ENCODE measurements at places on chromosomes 12 and 14.
A peak's percentile ranks its signal among the peaks of the same experiment; 100 is the strongest.

- peak; percentile 14 for DNase-seq
These were observed 723.4 kb upstream of the MDGA2 start for GRCh38 chr14:48398675-48399282.

DNA sequence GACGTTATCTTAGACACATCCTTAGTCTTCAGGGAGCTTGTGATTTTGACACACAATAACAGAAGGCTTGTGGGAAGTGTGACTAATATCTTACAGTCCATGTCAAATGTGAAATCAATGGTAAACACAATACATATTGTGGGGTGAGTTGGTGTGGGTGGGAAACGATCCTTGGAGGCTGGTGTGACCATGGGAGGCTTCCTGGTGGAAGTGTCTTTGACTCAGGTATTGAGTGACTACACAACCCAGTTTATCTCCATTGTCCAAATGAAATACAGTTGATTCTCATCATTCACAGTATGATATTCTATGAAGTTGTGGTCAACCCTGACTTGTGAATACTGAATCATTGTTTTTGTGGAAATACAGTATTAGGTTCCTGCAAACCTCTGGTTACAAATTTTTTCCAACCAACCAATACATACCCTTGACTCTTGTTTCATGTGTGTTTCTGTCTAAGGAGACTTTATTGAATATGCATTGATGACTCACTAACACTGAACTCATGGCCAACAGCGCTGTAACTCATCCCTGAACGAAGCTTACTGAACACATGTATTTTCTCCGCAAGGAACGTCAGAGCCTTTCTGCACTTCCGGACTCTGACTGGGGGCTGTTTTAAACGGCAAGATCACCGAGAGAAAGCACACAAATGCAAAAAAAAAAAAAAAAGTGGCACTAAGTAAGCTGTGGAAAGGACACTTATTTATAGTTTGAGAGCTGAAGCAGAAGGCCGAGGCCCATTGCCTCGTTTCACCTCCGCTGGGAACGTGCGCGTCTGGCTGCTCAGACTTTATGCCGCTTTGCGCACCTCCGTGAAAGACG is 59.0 kb downstream of the CLMN start:
- DNase-seq = peak; percentile 82

GRCh38 chr14:93089521-93090269 is 26.0 kb downstream of the ITPK1 start:
- DNase-seq = no peak

DNA sequence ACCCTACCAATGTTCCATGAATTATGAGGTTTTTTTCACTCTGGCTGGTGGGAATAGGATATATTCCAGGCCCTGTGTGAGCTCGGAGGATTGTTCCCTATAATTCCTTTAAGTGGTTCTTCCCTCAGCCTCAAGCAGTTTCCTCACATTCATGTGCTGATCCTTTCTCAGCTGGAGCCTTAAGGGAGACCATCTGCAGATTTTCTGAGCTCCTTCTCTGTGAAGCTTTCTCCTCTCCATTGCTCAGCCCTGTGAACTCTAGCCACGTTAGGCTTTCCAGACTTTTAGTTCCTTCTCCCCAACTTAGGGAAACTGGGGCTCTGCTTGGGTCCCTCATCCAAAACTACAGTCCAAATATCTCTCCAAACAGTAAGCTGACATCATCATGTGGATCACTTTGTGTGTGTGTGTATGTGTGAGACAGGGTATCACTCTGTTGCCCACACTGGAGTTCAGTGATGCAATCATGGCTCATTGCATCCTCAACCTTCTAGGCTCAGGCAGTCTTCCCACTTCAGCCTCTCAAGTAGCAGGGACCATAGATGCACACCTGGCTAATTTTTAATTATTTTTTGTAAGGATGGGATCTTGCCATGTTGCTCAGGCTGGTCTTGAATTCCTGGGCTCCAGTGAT is 219.5 kb upstream of the OTX2 start:
- DNase-seq = no peak

DNA sequence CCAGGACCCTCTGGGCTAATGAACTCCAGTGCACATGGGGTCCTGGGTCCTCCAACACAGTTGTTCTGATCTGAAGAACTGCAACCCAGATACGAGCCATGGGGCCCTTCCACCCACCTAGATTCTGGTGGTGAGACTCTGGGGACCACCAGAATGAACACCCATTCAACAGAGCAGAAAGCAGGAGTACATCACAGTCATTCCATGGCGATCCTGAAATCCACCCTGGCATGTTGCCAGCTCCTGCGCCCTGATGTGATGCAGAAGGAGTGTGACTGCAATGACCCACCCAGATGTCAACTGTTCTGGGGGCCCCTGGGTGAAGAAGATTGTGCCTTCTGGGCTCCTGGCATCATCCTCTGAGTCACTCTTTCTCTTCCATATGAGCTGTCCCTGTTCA is 211.6 kb downstream of the KIF26A start:
- no peak for DNase-seq

DNA sequence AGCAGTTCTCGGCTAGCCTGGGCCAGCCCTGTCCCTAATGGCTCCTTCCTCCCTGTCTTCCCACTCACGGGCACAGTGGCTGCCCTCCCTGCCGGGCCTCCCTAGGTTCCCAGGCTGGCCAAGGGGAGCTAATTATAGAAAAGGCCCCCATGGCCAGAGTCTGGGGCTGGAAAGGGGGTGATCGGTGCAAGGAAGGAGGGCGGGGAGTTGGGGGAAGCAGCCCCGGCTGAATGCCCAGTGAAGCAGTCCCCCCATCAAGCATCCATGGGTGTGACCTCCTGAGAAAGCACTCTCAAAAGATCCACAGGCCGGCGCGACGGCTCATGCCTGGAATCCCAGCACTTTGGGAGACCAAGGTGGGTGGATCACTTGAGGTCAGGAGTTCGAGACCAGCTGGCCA is 54.9 kb downstream of the TESC start:
- DNase-seq = no peak

- no peak for DNase-seq
These were observed 69.1 kb upstream of the CPSF6 start for GRCh38 chr12:69170293-69170692.

DNA sequence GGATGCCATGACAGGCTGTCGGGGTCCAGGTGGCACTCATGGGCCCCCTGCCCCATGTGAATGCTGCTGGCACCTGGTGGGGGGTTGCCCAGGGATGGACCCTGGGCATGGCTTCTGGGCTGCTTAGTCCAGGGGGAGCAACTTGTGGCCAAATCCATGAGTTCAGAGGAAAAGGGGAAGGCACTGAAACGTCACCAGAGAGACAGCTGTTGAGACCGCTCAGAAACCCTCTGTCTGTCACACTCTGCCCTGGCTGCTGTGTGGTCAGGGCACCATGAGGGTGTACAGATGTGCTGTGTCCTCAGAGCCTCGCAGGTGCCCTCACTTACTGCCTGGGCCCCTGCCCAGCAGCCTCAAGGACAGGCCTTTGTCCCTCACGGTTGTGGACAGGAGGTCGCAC is 9.4 kb downstream of the CLBA1 start:
- DNase-seq = no peak

- no peak for DNase-seq
These were observed 34.1 kb upstream of the DAAM1 start for GRCh38 chr14:59154373-59154772.

All from inflammatory macrophage (primary cell).